ENCODE measurements at places on chromosomes 4 and X.

DNA sequence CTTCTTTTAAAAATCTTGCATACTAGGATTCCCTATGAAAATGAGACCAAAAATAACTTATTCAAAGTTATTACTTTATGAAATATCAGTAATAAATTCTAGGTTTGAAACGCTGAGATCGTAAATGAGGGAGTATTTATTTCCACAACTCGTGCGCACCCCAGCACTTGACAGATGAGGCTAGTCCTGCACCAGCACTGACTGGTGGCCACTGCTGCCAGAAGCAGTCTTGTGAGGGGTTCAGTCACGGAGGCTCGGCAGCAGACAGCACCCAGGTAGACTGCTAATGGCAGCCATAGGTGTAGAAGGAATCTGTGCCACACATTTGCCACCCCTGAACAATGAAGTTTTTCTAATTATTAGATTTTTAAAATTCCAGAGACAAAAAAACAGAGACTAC, 248.7 kb downstream of the CAMK2D start:
- DNase-seq = no peak

GRCh38 chrX:17415242-17415810, 40.3 kb downstream of the NHS start:
- no peak for DNase-seq

DNA sequence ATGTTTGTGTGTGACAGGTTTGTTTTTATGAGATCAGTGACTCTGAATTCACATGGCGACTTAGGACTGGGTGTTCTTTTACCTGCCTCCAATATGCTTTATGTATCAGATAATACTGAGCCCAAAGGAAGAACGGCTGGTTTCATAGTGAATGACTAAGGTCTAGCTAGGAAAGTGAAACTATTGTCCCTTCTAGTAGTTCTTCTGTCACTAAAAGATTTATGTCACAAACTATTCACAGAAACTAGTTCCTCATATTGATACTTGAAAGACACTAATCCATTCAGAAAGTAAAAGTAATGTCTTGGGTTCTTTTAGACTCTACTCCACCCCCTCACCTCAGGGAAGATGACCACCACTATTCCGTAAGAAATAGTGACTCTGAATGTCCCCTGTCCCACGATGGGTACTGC, 81.7 kb downstream of the EGF start:
- no peak for DNase-seq

GRCh38 chrX:29468911-29469494, 746.4 kb upstream of the MAGEB2 start:
- DNase-seq = no peak

DNA sequence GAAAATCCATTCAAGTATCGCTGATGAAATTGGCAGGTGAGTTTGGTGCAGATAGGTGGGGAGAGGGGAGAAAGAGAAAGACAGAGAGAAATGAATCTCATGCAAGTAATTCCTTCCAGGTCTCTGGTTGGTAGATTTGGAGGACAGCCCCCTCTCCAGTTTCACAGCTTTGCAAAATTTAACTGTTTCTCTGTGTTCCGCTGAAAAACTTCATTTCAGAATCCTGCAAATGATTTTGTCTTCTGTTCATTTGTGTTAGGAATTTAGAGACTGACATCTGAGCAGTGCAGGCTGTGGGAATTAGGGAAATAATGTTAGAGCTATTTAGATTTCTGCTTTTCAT, 328.5 kb downstream of the FBXW7 start:
- DNase-seq = no peak
